ENCODE measurements at places on chromosomes 11 and 22.

- no peak for DNase-seq
Observed at GRCh38 chr11:71281204-71281603, 28.8 kb upstream of the SHANK2 start.

DNA sequence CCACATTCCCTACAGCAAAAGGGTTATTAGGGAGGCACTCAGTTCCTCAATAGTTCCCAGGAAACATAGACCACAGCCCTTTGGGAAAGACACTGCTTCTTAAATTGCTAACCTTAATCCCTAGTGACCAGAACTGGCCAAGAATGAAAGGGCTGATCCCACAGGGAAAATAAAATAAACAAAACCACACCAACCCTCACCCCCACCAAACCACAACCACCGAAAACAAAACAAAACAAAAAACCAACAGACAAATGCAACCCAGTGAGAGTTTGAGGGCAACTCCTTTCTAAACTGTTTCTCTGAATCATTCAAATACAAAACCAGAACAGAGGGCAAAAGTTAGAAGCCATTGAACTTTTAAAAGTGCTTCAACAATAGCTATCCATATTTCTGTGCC, 57.2 kb downstream of the NAV2 start:
- DNase-seq: no peak

- no peak for DNase-seq
Observed at GRCh38 chr11:109229682-109230081, 192.3 kb upstream of the C11orf87 start.

GRCh38 chr22:30031328-30031727, 48.9 kb upstream of the HORMAD2 start:
- DNase-seq: no peak

GRCh38 chr22:47101321-47101885, 339.0 kb downstream of the TBC1D22A start:
- no peak for DNase-seq

DNA sequence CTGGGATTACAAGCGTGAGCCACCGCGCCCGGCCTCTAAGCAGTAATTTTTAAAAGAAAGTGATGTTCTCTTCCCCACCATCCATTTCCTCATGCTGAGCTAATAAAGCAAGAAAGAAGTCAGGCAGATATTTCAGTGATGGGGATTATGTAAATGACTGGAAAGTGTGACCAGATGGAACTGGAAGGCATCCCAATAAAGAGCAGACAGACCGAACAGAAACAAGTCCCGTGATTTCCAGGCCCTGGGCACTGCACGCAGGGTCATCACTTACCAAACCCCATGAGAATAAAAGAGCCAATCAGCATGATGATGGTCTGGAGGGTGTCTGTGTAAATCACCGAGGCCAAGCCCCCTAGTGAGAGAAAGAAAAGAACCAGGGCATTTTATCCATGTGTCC, 18.2 kb downstream of the SLC5A4 start:
- DNase-seq: peak; percentile 93

GRCh38 chr22:46424496-46424895, 89.0 kb downstream of the TRMU start:
- DNase-seq: no peak

- no peak for DNase-seq
Observed at GRCh38 chr11:41536021-41536568, 76.6 kb upstream of the LRRC4C start.

DNA sequence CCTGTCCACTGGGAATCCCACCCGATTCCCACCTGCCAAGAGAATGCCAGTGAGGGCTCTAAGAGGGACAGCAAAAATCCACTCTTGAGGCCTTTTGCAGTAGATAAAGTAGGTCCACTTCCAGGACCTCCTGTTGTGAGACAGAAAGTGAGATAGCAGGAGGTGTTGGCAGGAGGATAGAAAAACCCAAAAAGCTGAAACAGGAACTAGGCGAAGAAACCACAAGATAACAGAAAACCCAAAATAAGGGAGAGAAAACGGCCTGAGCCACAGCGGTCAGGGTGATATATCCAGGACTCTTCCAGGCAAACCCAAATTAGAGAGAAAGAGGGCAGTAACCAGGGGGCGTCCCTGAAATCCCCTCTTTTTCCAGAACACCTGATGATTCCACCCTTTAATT, 79.7 kb upstream of the LINC01488 start:
- DNase-seq: no peak

DNA sequence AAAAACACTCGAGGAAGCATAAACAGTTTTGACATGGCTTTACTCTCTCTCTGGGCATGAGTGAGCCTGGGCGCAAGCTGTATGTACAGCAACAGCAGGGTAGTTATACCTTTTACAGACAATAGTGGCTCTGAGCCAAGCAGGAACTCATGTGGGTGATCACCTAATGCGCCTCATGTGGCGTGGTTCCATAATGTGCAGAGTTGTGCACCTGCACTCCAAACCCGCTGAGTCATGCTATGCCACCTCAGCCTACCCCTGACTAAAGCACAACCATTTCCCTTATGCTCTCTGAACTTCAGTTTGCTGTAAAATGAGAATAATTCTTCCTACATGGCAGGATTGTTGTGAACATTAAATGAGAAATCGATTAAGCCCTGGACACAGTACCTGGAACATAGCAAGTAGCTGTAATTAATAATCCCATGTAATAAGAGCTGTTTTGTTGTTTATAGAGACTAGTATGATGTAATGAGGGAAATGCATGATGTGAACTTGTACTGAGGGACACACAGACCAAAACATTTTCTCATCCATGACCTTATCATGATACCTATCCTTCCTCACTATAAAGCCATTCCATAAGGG, 71.6 kb downstream of the CCDC34 start:
- no peak for DNase-seq

- peak; percentile 48 for DNase-seq
Observed at GRCh38 chr11:69094111-69094914, 45.6 kb downstream of the TPCN2 start.

DNA sequence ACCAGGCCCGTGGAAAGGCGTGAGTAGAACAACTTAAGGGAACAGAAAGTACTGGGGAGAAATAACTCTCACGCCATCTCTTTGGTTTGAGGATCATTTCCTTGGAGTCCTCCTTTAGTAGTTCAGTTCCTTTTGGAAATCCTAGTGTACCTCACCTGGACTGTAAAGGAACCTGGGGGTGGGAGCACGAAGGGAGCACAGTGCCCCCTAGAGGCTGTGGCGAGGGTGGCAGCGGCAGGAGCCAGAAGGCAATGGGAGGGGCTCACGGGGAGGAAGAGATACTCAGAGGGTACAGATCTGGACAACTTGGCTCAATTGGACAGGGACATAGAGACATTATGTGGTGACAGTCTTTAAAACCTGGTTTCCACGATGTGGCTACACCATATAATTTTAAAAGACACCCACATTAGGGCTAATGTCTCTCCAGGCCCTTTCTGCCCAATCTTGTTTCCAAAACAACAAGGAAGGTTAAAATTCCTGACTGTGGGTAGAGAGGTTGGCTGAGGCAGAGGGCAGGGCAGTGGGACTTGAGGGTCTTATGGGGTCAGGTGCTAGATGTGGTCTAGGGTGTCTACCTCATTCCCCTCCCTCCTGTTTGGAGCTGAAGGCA, 87.0 kb downstream of the CSNK2A3 start:
- DNase-seq: peak; percentile 4

GRCh38 chr11:44065161-44065661, 859 bp upstream of the ACCS start:
- DNase-seq: no peak

DNA sequence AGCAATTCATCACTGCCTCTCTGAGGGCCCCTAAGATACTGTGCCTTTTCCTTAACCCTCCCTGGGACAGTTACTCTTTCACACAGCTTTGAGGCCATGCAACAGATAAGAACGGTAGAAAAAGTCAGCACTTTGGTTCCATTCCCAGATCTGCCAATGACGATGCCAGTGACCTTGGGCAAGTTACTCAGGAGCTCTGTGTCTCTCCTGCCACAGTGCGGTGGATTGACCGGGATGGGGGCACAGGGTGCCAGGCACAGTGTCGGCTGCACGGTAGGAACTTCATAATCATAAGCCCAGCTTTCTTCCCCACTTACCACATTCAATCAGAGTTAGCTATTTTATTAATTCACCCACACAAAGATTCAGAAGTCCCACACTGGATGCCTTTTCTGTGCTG, 1041.8 kb downstream of the TBC1D22A start:
- DNase-seq: no peak

- no peak for DNase-seq
Observed at GRCh38 chr11:116658876-116659535, 113.8 kb downstream of the BUD13 start.

DNA sequence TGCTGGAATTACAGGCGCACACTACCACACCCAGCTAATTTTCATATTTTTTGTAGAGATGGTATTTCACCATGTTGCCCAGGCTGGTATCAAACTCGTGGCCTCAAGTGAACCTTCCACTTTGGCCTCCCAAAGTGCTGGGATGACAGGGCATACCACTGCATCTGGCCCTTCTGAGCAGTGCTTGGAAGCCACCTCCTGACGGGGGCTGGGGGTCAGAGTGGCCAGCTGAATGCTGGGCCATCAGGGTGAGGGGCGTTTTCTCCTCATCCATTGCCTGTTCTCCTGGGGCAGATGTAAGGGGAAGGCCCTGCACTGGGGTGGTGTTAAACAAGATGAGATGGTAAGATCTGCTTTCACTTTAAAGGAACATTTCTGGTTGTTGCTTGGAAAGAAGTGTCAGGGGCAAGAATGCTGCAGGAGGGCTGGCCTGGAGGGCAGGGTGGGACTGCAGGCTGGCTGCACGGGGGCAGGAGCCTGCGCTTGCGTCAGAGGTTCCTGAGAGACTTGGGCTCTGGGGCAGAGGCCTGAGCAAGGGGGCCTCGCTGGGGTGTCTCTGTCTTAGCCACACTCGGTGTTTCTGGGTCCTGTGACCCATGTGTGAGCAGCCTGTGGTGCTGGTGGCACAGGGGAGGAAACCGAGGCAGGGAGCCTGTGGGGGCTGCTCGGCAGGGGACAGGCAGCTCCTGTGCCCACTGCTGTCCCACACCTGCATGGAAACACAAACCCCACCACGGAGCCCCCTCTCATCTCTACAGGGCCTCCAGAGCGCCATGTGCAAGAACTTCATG, 17.2 kb downstream of the DGCR6L start:
- no peak for DNase-seq

- DNase-seq: peak; percentile 15
Observed at GRCh38 chr11:6703247-6704063, 20.3 kb upstream of the MRPL17 start.

DNA sequence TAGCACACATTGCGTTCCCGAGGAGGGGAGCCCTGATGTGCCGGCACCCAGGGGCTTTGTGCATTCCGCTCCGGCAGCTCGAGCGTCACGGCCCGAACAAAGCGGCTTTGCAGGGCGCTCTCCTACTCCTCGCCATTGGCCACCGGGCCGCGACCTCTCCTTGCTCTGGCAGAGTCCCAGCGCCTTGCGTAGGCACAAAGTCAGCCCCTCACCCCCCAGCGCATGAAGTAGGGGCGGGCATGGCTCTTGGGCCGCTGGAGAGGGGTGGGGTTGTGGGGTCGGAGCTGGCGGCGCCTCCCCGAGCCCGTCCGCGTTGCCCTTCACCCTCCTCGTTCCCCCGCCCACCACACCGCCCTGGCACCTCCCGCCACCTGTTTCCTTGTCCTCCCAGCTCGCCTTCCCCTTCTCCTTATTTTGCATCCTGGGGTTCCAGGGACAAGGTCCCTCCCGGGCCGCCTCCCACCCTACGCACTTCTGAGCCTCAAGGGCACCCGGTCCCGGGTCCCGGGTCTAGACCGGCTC, 753 bp upstream of the PPARA start:
- DNase-seq: peak; percentile 72

DNA sequence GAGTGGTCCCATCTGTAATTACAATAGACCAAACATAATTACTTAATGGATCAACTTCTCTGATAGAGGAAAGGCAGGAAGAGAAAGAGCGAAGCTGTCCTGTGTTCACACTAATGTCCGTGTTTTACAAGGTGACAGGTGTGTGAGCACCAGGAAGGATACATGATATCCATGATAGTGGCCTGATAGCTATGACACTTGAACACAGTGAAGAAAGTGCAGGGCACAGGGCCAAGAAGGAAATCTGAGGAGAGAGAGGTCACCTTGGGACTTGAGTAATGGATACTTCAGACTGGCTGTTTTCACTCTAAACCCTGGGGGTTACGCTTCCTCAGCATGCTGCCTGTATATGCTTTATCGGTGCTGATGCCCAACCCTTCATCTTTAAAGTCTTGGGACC, 29.4 kb downstream of the TUB start:
- DNase-seq: peak; percentile 9

DNA sequence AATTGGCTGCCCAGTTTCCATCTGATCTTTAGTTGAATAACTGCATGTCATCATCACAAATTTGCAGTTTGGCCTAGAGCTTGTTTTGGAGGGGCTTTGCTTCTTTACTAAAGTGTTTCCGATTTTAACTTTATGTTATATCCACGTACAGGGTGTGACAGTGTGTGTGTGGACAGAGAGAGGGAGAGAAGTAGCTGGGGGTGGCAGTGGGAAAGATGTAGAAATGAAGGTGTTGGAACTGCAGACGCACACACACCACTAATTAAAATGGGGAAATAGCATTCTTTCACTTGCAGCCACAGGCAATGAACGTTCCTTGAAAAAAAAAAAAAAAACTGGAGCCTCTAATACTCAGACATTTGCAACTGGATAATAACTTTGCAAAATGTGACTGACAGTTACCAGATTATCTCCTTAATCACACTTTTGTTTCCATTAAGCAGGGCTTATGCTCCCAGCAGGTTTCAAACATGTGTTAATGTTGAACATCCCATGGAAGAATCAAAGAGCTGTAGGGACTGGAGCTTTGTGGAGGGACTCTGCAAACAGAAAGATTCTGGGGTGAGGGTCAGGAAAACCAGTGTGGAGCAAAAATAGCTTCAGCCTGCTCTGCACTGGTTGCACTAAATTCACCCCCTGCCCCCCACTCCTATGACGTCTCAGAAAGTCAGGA, 238.1 kb upstream of the TENM4 start:
- peak; percentile 39 for DNase-seq

Data from NCI-H524 (cell line).